ENCODE measurements at places on chromosomes 11 and 22.

- no peak for DNase-seq
Measured at GRCh38 chr11:94972700-94973098, 657 bp downstream of the CWC15 start.

DNA sequence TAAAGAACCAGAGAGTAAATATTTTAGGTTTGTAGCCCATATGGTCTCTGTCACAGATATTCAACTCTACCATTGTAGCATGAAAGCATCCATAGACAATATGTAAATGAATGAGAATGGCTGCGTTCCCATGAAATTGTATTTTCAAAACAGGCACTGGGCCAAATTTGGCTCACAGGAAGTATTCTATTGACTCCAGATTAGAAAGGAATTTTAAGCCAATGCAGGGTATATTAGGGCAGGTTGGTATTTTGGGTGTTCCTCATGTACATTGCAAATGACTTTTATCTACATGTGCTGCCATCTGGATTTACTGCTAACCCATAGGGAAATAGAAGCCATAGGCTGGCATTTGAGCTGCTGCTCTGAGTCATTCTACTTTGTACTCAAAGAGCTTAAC lies 35.1 kb upstream of the PDGFD start:
- DNase-seq: no peak

GRCh38 chr11:110909336-110909735 lies 197.1 kb upstream of the ARHGAP20 start:
- no peak for DNase-seq

DNA sequence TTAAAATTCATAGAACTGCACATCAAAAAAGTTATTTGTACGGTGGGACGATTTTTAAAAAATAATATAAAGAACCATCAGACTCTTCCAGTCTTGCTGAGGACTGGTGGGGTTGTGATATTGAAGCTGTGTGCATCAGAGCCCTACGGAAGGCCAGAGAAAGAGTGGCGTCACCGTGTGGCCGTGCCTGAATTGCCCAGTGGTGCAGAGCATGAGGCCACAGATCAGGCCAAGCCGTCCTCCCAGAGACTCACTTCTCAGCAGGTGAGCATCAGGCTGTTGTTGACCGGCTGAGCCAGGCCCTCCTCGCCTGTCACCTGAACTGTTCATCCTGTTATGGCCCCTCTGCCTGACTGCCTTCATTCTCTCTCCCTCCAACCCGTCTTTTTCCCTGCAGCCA lies 1013.9 kb downstream of the TBC1D22A start:
- DNase-seq: no peak

DNA sequence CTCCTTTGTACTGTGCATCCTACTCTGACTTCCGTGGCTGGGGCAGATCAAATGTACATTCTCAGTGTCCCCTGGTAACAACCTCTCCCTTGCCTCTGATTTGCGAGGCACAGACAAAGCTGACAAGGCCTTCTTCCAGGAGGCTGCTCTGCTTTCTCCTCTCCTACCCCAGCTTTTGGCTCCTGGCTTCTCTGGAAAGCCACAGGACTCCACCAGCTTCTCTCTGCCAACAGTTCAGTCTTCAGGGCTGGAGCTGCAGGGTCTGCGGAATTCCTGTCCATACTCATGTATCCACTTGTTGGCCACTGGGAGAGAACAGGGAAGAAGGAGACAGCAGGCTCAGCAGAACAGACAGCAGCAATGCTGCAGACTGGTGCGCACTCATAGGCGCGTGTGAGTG lies 44.4 kb downstream of the P4HA3 start:
- DNase-seq: no peak

GRCh38 chr11:134846328-134847082 lies 434.5 kb upstream of the B3GAT1 start:
- no peak for DNase-seq

DNA sequence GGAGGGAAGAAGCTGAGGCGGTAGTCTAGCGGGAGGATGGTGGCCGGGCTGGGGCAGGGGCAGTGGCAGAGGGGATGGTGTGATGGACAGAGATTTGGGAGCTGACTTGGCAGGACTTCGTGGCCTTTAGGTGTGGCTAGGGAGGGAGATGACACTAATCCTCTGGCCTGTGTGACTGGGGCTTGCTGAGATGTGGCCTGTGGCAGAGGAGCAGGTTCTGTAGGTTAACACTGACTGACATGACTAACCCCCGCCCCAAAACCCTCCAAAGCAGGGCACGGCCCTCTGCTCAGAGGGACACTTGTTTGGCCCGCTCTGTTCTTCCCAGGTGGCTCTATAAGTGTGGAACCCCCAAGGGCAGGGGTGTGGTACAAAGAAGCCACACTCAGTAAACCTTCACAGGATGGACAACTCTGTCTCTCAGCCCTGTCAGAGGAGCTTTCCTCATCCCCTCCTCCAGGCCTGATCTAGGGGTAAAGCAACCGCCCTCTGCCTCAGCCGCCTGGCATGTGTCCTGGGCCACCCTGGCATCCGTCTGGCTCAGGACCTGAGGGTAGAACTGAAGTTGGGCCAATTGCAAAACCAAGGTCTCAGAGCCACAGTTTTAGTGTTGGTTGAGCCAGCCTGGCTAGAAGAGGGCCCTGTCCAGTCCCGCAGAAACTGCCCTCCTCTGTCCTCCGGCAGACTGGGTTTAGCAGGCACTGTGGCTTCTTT lies 15.6 kb downstream of the TOM1 start:
- no peak for DNase-seq

GRCh38 chr22:41841085-41841712 lies 8.3 kb downstream of the SREBF2 start:
- DNase-seq: no peak

DNA sequence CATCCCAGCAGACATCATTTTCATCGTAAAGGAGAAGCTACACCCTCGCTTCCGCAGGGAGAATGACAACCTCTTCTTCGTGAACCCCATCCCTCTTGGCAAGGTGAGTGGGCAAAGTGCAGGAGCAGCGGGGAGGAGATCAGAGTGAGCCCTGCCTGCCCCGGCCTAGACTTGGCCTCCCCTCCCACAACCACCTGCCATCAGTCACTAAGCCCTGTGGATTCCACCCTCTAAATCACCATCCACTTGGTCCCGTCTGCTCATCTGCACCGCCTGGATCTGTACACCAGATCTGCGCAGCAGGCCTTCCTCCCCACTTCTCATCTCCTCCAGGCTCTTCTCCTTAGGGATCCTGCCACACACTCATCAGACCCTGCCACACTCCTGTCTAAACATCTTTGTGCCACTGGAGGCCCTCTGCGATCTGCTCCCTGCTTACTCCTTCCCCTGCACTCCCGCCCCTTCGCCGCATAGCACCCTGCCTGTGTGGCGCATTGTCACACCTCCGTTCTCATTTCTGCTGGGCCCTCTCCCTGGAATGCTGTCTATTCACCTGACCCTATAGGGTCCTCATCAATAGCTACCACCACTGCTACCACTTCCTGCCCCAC lies 14.2 kb downstream of the UCP2 start:
- DNase-seq: no peak

- DNase-seq: no peak
Measured at GRCh38 chr22:48744967-48745841, 1082.5 kb downstream of the BRD1 start.

DNA sequence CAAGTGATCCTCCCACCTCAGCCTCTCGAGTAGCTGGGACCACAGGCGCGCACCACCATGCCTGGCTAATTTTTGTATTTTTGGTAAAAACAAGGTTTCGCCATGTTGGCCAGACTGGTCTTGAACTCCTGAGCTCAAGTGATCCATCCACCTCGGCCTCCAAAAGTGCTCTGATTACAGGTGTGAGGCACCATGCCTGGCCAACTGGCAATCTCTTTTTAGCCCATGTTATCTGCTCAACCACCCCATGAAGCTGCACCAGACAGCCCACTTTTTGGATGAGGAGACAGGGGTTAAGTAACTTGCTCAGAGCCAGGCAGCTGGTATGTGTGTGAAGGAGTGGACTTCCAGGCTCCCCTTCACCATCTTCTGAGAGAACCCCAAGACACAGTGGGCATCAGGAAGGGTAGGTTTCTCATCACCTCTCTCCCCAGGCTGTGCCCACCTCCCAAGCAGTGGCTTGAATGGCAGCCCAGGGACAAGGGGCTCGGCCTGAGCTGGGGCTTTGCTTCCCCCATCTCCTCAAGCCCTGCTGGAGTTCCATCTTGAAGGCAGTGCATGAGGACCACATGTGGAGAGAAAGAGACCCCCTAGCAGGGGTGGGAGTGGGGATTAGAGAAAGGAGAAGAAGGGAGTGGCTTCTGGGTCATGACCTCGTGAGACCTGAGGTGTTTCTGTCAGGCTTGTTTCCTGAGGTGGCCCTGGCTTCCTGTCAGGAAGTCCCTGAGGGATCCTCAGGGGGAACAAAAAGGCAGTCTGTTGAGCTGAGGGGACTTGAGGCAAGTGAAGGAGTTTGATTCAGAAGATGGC lies 87.5 kb upstream of the PARVA start:
- DNase-seq: no peak

DNA sequence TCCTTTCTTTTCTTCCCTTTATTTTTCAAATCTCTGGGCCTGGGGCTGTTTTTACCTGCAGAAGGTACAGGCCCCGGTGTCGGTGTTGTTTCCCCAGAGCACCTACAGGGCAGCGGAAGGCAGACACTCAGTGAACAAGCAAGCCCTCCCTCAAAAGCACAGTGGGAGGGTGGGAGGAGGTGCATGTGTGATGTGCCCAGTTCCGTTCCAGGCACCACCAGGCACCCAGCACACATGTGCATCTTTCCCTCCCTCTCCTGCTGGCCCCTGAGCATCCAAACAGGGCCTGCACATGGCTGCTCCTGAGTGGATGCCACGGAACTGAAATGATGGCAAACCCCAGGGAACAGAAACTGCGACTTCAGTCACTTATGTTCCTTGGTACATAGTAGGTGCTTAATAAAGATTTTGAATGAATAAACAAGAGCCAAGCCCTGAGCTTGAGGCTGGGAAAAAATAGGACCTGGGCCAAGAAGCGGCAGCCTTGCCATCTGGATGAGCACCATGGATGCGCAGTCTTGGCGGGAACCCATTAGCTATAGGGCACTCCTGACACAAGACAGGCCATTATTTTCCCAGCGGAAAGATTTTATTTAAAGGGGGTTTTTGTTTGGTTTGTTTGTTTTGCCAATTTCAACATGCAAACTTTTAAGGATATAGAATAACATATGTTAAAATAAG lies 47.8 kb downstream of the ARRB1 start:
- no peak for DNase-seq

DNA sequence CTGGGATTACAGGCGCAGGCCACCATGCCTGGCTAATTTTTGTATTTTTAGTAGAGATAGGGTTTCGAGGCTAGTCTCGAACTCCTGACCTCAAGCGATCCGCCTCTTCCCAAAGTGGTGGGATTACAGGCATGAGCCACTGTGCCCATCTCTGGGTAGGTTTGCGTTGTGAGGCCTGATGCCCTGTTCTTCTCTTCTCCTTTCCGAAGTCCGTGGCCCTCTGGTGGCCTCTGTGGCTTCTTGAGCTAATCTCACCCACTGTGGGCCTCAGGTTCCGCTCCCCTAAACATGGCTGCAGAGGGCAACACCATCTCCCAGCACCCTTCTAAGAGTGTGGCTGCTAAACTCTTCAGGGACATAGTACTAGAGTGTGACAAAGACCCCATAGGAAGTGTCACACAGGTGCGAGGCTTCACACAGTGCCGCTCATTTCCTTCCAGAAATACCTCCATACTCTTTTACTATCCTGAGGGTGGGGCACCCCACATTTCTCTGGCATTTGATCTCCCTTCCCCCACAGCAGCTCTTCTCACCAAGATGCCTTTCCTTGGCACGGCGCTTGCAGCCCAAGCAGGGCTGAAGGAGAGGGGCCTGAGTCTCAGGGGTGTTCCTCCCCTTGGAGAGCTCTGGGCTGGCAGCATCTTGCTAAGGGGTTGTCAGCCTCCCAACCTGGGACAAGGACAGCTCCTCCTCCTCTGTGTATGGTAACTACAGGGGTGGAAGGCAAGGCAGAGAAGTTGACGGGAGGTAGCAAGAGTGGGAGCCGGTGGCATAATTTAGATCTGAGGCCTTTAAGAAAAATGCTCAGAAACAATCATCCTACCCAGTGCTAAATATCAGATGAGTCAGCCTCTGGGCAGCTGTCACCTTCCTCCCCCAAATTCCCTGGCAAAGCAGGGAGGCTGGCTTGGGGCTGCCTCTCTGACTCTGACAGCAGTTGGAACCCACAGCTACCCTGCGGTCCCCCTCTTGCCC lies 6.1 kb downstream of the THY1 start:
- no peak for DNase-seq

DNA sequence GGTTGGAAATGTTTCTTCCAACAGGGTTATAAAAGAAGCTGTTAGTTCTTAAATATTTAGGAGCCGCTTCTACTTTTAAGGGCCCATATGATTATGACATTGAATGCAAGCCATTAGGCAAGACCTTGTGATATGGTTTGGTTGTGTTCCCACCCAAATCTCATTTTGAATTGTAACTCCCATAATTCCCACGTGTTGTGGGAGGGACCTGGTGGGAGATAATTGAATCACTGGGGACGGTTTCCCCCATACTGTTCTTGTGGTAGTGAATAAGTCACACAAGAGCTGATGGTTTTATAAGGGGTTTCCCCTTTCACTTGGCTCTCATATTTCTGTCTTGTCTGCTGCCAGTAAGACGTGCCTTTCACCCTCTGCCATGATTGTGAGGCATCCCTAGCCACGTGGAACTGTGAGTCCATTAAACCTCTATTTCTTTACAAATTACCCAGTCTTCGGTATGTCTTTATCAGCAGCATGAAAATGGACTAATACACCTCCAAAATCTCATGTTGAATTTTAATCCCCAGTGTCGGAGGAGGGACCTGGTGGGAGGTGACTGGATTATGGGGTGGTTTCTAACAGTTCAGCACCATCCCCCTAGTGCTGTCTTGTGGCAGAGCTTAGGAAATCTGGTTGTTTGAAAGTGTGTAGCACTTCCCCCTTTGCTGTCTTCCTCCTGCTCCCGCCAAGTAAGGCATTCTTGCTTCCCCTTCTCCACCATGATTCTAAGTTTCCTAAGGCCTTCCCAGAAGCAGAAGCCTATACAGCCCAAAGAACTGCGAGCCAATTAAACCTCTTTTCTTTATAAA lies 4.3 kb downstream of the CD59 start:
- no peak for DNase-seq

GRCh38 chr11:3050386-3051195 lies 6.6 kb downstream of the CARS1 start:
- no peak for DNase-seq

GRCh38 chr22:24841261-24841660 lies 35.2 kb downstream of the SGSM1 start:
- no peak for DNase-seq

GRCh38 chr11:130932086-130932712 lies 15.9 kb upstream of the SNX19 start:
- no peak for DNase-seq

GRCh38 chr22:49418943-49419342 lies 408.7 kb downstream of the BRD1 start:
- no peak for DNase-seq

- no peak for DNase-seq
Measured at GRCh38 chr11:117941976-117942654, 12.9 kb upstream of the TMPRSS13 start.

DNA sequence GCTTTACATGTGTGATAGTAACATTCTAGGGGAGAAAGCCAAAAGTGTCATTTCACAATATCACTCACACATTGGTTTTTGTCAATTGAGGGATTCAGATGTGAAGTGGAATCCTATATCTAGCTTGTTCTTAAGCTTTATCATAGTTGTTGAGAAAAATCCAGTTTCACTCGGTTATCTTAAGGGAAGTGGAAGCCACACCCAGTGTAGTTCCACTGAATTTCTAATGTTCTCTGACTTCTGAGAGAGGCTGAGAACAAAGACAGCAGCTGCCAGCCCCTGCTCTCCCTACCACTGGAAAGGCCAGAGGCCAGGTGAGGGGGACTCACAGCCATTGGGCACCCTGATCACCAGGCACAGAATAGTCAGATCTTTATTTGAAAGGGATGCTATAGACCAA lies 53.7 kb downstream of the THAP12 start:
- no peak for DNase-seq

GRCh38 chr22:49553076-49553475 lies 274.6 kb downstream of the BRD1 start:
- no peak for DNase-seq
